ENCODE measurements at places on chromosomes 1 and 21.

GRCh38 chr1:228012555-228012954, 5.8 kb downstream of the WNT3A start:
- no peak for DNase-seq

DNA sequence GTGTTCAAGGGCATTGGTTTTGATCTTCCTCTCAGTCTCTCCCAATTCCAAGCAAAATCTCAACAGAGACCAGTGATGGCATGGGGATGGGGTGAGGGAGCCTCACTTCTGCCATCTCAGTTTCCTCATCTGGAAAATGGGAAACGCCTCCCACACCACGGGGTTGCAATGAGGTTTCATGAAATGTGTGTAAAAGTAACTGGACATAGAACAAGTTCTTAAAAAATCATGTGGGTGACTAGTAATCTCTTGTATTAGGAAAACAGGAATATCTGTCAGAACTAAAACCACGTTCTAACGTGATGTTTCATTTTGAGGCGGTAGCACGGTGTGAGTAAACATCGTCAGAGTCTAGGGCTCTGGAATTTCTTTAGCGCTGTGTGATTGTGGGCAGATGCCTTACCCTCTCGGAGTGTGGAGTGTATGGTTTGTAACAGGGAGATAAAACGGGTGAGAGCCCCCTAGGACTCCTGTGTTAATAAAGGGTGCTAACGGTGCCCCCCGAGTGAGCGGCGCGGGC, 55.5 kb upstream of the DNAJC6 start:
- no peak for DNase-seq

GRCh38 chr1:84246213-84246612, 55.3 kb upstream of the SAMD13 start:
- DNase-seq: no peak

DNA sequence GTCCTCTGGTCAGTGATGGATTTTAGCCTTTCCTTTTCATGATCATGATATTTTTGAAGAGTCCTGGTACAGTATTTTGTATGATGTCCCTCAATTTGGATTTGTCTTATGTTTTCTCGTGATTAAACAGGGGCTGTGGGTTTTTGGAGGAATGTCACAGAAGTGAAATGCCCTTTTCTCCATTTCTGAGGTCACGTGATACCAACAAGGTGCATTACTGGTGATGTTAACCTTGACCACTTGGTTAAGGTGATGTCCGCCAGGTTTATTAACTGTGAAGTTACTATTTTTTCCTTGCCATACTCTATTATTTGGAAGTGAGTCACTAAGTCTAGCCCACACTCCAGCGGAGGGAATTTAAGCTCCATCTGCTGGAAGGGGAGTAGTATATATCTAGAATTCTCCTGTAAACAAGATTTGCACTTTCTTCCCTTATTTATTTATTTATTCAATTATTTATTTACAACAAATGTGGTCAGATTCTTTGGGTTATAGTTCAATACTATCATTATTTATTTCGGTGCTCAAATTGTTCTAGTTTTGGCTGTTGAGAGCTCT, 123.4 kb downstream of the HIVEP3 start:
- peak; percentile 59 for DNase-seq

GRCh38 chr1:25755475-25756125, 44.4 kb upstream of the SELENON start:
- DNase-seq: no peak

DNA sequence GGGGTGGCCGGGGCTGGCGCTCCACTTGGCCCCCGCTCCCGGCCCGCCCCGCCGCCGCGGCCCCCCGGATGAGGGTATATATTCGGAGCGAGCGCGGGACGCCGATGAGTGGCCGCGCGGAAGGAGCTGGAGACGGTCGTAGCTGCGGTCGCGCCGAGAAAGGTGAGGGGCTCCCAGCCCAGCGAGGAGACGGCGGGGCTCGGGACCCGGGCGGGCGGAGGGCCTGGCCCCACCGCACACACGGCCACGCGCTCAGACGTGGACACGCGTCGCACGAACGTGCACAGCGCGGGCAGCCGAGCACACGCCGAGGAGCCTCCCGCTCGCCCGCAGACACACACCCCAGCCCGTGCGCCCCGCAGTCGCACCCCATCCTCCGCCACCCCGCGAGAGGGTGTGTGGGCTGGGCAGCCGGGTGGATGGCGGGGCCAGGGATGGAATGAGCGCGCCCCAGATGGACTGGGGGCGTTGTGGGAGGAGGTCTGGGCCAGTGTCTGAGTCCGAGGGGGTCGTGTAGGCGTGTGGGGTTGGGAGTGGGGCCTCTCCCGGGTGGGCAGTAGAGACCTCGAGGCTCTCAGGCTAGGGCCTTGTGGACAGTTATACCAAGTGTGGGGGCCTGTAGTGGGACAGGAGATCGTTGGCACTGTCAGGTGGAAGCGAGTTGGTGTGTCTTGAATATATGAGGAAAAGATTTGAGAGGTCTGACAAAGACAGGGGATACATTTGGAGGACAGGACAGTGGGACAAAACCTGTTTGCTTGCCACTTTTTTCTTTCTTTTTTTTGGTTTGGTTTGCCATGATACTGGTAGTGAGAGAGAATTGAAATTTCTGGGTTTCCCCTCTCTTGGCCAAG, at the start of gene UAP1:
TSS of gene UAP1 (plus strand) at position 107 of the 854 bp plus-strand sequence. CDS start 4,347 bp downstream, outside the sequence.
- peak; percentile 31 for DNase-seq

GRCh38 chr1:245201827-245202226, 47.0 kb downstream of the KIF26B start:
- DNase-seq: no peak

Measured in EL (cell line).